ENCODE measurements at places on chromosomes 2 and 18.

DNA sequence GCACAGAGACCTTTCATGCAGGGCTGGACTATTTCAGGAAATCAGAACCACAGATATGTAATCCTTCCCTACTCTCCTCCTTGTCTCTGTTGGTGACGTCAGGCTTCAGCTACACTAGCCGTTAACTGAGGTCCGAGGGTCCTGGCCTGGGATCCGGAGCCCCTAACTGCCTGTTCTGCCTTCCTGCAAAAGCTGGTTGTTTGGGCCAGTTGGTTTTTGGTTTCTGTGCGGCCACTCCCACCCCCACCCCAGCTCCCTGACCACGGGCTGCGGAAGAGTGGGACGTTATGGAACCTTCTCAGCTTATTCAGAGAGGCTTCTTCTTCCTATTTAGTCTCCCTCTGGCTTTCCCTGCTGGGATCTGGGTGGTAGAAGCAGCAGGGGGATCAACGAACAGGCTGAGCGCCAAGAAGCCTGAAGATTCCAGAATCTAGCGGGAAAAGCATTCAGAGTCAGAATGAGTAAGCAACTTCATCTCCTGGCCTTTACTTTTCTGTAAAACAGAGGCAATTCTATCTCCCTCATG, 49.3 kb upstream of the ROCK2 start:
- DNase-seq: peak; percentile 59

GRCh38 chr2:159561786-159562185, 54.6 kb downstream of the BAZ2B start:
- DNase-seq: no peak

DNA sequence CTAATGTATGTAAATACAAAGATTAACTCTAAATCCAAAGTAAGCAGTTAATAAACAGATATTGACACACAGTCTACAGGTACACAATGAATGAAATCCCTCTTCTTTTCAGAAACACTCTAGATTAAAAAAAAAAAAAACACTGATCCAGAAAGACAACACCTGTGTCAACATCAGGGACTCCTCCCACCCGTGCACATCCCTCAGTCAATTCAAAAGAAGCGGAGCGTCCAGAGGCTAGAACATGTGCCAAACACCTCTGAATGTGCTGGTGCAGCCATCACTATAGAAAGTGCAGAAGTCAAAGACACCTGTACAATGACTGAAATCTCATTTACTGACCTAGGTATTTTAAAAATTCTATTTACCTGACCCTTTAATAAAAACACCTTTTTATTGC, 622.6 kb upstream of the ID2 start:
- DNase-seq: no peak

DNA sequence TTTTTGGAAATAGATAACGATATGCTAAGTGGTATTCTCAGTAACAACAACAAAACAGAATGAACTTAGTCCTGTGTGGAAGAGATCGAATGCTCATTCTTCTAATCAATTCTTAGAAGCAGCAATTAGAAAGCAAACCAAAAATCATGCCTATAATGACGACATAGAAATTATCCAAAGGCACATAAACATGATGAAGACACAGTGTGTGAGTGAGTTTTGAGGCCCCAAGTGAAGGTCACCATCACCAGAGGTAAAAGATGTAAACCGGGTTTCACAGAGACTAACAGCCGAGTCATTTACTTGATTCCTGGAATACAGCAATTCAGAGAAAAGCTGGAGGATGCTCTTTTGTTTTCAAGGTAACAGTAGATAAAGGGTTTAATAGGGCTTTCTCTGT, 509.2 kb downstream of the TDRD15 start:
- DNase-seq: no peak

GRCh38 chr2:218129458-218130135, 3.8 kb downstream of the CXCR2 start:
- no peak for DNase-seq
